Right kidney (tissue), 9 donors: ENCODE measurements at places on chromosomes 5 and 9.

GRCh38 chr9:89606624-89607311 lies 2.0 kb downstream of the GADD45G start:
- DNase-seq = no peak

DNA sequence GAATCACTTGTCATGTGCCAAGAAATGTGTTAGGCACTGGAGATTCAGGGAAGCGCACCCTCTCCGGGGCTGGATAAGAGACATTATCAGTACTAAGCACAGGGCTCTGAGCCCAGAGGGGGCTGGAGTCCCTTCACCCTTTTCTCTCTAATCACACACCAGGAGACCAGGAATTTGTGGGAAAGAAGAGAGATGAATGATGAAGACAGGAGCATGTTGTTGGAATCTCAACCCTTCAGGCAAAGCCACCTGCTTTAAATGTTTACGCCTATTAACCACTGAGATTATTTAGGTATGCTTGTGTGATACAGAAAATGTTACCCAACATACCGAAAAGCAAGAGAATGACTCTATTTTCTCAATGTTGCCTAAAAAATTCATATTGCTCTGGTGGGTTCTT lies 119.8 kb downstream of the ENTREP1 start:
- DNase-seq = no peak

GRCh38 chr9:87529671-87530070 lies 32.0 kb downstream of the DAPK1 start:
- no peak for DNase-seq

DNA sequence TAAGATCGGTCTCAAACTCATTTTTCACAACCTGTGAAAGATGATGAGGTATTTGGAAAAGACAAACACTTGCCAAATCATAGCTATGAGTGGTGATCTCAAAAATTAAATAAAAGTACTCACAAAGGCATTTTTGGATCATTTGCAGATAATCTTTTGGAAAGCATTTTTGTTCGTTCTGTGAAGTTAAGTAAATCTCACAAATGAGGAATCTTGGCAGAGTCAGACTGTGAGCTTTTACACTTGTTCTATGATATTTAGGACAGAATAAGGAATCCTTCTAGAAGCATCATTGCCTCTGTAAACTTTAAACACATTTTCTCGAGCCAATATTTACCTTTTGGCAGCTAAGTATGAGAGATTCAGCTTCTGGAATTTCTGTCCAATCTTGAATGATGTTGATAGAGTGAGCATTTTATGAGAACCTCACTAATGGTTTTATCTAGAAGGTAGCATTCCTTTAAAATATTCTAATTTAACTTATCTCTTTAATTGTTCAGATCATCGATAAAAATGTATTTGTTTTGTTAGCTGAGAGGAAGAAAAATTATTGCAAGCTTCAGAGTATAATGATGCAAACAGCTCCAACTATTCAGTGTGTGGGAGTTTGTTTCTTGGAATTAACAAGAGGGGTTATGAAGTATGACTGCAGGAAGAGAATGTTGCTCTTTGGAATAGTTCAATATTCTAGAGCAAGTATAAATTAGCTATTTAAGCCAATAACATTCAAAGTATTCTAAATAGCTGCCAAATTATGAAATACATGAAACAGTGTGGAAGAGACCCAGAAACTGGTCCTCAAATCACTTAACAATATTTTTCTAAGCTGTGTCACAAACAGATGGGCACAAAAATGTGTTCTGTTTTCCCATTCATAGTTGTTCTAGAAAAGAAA lies 48.6 kb upstream of the SLCO6A1 start:
- no peak for DNase-seq

- DNase-seq = no peak
Observed at GRCh38 chr9:131273146-131273855, 3.0 kb downstream of the FAM78A start.

GRCh38 chr9:130662099-130662969 lies 2.1 kb upstream of the PRDM12 start:
- DNase-seq = peak; percentile 63

GRCh38 chr5:122439645-122440044 lies 127.6 kb downstream of the SNCAIP start:
- DNase-seq = no peak

- no peak for DNase-seq
Observed at GRCh38 chr5:36939969-36940858, 63.6 kb downstream of the NIPBL start.

- DNase-seq = no peak
Observed at GRCh38 chr5:105544300-105544699, 1981.7 kb upstream of the NUDT12 start.

DNA sequence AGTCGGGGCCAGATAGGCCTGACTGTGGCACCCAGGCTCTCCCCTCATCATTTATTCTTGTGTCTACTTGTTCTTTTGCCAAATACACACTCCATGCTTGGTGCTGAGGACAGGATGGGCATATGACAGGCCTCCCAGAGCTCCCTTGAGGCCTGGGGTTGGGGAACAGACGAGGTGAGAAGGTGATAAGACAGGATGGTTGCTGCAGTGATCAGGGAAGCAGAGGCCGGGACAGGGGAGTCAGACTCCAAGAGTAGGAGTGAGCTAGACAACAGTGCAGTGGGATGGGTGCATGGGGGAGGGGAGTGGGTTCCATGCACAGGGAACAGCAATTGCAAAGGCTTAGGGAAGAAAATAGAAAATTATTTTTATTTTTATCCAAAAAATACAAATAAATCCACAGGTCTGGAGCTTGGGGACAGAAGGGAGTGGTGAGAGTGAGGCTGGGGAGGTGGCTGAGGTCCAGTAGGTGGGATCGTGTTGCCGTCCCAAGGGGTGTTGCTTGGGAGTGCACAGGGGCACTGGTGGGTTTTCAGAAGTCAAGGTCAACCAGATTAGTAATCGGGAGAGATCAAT lies 3.4 kb upstream of the AMBP start:
- no peak for DNase-seq
